Stimulated activated memory B cell treated with anti-CD40 and anti-IgM and Interleukin-4, amounts not matched to agents 10 μg/mL and 1 μg/mL and 100 μg/mL, for 72 hours (primary cell): ENCODE measurements at places on chromosomes 4 and X.

DNA sequence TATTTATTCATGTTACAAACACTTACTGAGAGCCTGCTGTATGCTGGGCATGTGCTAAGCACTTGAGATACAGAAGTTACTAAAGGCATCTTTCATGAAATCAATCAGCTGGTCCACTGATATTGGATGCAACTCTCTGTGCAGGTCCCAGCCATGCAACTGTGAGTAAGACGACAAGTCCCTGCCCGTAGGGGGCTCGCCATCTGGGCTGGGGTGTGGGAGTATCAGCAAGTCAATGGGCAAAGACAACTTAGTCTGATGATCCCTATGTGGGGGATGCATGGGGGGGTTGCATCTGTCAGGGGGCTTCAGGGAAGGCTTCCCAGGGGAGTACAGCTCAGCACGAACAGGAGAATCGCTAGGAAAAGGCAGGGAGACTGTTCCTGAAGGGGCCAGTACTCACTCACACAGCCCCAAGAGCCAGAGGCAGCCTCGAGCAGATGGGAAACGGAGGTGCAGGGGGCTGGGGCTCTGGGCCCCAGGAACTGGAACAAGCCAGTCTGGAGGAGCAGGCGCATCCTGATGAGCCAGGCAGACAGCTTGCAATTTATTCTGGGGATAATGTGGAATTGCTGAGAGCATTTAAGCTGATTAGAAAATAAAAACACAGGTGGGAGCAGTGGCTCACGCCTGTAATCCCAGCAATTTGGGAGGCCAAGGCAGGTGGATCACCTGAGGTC, 40.2 kb downstream of the CRMP1 start:
- H3K27ac ChIP-seq: no peak overlapping the region
- ATAC-seq: no peak
- no peaks in the 10 kb centered on the region for H3K36me3 ChIP-seq
- H3K4me3 ChIP-seq: no peak overlapping the region

DNA sequence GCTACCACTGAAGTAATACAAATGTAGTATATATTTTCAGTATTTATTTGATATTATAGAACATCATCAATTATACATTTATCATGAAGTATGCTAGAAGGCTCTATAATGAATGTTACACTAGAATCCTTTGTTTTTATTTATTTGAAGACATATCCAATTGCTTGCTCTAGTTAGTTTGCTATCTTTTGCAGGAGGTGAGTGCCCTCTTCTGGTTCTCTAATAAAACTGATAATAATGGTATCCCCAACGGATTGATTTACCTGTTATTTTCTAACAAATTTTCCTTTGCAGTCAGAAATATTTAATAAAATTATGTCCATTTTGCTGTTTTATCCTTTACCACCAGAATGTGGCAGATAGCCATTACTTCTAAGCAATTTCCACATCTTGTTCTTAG, 274.3 kb upstream of the TACR3 start:
- no peaks in the 10 kb centered on the region for H3K27me3 ChIP-seq
- H3K4me1 ChIP-seq: no peaks in the 10 kb centered on the region
- no peak overlapping the region for H3K4me3 ChIP-seq
- no peaks in the 10 kb centered on the region for H3K36me3 ChIP-seq
- ATAC-seq: no peak

DNA sequence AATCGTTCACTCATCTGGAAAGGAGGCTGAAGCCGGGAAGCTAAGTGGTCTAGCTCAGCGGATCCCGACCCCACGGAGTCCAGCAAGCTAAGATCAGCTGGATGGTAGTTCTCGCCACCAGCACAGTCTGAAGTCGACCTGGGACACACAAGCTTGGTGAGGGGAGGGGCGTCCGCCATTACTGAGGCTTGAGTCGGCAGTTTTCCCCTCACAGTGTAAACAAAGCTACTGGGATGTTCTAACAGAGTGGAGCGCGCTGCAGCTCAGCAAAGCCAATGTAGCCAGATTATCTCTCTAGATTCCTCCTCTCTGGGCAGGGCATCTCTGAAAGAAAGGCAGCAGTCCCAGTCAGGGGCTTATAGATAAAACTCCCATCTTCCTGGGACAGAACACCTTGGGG, 555.4 kb downstream of the BCOR start:
- H3K36me3 ChIP-seq: no peaks in the 10 kb centered on the region
- no peak overlapping the region for H3K27ac ChIP-seq
- peaks cover 28% of the 10 kb centered on the region for H3K27me3 ChIP-seq
- no peak for ATAC-seq

DNA sequence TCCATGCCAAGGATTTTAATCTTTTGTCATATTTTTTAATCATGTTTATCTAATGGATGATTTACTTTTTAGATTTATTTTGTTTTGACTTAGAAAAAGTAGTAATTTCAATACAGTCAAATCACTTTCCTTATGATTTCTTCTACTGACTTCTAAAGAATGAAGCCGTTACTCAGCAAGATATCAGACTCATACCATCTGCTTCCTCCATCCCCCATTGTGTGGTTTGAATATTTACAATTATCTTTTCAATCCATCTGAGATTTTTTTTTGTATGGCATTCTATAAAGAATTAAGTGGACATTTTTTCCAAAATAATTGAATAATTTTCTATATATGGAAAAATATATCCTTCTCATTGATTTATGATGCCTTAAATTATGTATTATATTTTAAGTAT, 565.4 kb upstream of the ATOH1 start:
- no peaks in the 10 kb centered on the region for H3K27me3 ChIP-seq
- H3K4me1 ChIP-seq: no peaks in the 10 kb centered on the region
- H3K27ac ChIP-seq: no peak overlapping the region
- ATAC-seq: no peak
- H3K36me3 ChIP-seq: no peaks in the 10 kb centered on the region

DNA sequence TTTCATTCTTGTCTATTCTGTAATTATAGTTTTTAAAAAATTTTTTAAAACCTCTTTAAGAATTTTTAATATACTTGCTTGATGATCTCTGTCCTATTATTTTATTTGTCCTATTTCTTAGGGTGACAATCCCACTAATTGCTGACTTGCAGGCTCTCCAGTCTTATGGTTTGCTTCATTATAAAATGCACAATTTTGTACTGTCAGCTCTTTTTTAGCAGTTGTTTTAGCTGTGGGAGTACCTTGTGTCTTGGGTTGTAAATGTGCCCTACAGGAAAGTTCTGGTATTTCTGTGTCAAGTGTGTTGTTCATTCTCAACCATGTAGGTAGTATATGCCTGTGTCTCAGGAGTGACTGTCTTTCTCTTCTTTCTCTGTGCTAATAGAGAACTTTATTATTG, 118.2 kb upstream of the IL15 start:
- peaks cover 11% of the 10 kb centered on the region for H3K27me3 ChIP-seq
- H3K4me3 ChIP-seq: no peak overlapping the region
- no peaks in the 10 kb centered on the region for H3K4me1 ChIP-seq
- no peak overlapping the region for H3K27ac ChIP-seq
- H3K36me3 ChIP-seq: no peaks in the 10 kb centered on the region

DNA sequence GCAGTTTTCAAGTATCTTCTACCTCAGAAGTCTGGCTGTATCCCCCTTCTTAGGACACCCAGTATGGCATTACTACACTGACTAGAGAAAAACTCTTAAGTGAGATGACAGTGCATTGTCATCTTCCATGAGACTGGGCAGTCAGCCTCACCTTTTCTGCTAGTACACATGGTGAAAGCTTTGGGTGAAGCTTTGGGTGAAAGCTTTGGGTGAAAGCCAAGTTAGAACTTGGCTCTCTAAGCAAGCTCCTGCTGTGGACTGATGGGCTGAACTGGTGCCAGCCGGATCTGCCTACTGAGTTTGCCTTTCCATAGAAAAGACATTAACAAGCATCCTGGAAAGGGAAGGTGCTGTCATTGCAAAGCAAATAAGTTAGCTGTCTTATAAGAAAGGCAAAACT, 8.8 kb downstream of the EPHA5 start:
- no peaks in the 10 kb centered on the region for H3K4me1 ChIP-seq
- H3K4me3 ChIP-seq: no peak overlapping the region
- H3K27me3 ChIP-seq: no peaks in the 10 kb centered on the region
- no peak for ATAC-seq

DNA sequence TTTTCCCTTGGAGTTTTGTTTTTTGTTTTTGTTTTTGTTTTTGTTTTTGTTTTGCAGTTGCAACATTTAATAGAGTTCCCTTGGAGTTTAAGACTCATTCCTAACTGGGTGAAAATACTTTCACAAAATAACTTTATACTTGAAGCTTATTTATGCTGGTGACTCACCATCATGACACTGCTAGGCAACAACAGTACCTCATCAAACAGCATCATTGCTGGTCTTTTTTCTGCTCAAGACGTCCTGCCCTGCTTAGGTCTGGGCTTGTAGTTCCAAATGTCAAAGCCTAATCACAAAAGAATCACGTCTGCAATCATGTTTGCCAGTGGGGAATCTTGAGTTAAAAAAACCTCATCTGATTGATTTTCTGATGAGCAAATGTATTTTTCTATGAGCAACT, 105.7 kb upstream of the PRPS2 start:
- no peak for ATAC-seq
- no peaks in the 10 kb centered on the region for H3K4me1 ChIP-seq
- no peak overlapping the region for H3K4me3 ChIP-seq
- H3K36me3 ChIP-seq: no peaks in the 10 kb centered on the region
- H3K27ac ChIP-seq: no peak overlapping the region

DNA sequence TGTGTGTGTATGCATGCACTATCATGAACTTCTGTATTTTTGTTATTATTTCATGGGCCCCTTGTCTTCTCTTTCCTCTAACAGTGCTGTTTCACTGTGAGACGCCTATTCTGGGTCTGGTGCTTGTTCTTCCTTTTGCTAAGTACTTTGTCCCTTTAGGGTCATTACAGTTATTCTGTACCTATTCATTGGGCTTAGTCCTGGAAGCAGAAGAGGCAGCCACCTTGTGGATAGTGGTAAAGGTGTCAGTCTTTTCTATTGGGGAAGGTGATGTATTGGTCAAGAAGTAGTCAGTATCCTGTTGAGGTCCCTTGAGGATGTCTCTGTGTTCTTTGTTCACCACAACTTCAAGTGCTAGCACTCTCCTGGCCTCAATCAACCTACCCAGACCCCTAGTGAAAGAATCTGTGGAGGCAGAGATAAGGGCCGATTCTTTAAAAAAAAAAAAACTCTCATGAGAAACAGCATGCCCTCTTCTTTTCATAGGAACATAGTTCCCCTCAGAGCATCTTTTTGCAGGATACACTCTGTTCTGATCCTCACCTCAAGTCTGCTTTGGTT, 593.8 kb downstream of the SPRY1 start:
- H3K4me3 ChIP-seq: no peak overlapping the region
- no peaks in the 10 kb centered on the region for H3K4me1 ChIP-seq
- H3K36me3 ChIP-seq: no peaks in the 10 kb centered on the region
- H3K27me3 ChIP-seq: no peaks in the 10 kb centered on the region

GRCh38 chrX:153736071-153736820, 11.6 kb downstream of the ABCD1 start:
- peaks cover 29% of the 10 kb centered on the region for H3K36me3 ChIP-seq
- H3K4me3 ChIP-seq: no peak overlapping the region
- ATAC-seq: no peak
- peaks cover 29% of the 10 kb centered on the region for H3K4me1 ChIP-seq

DNA sequence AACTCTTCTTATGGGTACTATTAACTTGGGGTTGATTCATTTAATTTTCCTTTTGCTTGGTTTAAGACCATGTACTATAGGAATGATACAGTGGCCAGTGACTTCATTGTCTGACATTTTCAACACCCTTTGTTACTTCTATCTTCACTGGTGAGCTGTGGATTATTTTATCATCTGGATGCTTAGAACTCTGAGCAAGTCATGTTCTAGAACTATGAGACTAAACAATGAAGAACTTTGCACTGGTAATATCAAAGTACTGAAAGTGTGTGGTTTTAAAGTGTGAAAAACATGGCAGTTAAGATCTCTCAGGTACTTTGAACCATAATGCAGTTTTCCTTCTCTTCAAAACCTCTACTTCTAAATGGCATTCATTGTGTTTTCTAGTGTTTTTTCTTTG, 47.8 kb downstream of the MAP7D3 start:
- H3K4me3 ChIP-seq: no peak overlapping the region
- ATAC-seq: no peak
- no peak overlapping the region for H3K27ac ChIP-seq
- no peaks in the 10 kb centered on the region for H3K27me3 ChIP-seq
- peaks cover 8% of the 10 kb centered on the region for H3K4me1 ChIP-seq
